Activated CD4-positive, alpha-beta T cell treated with anti-CD3 and anti-CD28 coated beads, Interleukin-2, amount 10 ng/mL, durations not matched to agents 7 days and 5 days (primary cell): ENCODE measurements at places on chromosomes 4 and X. TPM values are rescaled to one million over a fixed set of nuclear protein-coding genes. Genes with fewer than 3 reads are reported as not detected.

LDB2 gene
- total RNA-seq, result not detected

GAGE12E gene
- total RNA-seq, result not detected

TMEM192 gene
- total RNA-seq, result 8.1 TPM

C4orf54 gene
- total RNA-seq, result not detected

TRIM60 gene
- not detected for total RNA-seq

SPIN2A gene
- total RNA-seq, result 1.00 TPM

NWD2 gene
- total RNA-seq, result not detected

SRPX2 gene
- not detected for total RNA-seq

UCHL1 gene
- total RNA-seq, result not detected

SLC39A8 gene
- total RNA-seq, result 62.3 TPM

ADH1B gene
- not detected for total RNA-seq

AFAP1 gene
- total RNA-seq, result 7.1 TPM

CT45A3 gene
- total RNA-seq, result not detected
